ENCODE measurements at places on chromosomes 1 and 21. TPM values are rescaled to one million over a fixed set of nuclear protein-coding genes. Genes with fewer than 3 reads are reported as not detected.

SV2A gene
- total RNA-seq, result 16.4 TPM

- no peak overlapping the region for H3K27ac ChIP-seq
- H3K27me3 ChIP-seq, result no peaks in the 10 kb centered on the region
- peak; percentile 59 for DNase-seq
- H3K4me3 ChIP-seq, result no peak overlapping the region
Measured at GRCh38 chr1:219302697-219303096, 129.0 kb downstream of the LYPLAL1 start.

- H3K4me3 ChIP-seq, result no peak overlapping the region
- no peaks in the 10 kb centered on the region for H3K36me3 ChIP-seq
- no peak overlapping the region for H3K27ac ChIP-seq
- H3K4me1 ChIP-seq, result no peaks in the 10 kb centered on the region
Measured at GRCh38 chr1:74005533-74005932, 192.4 kb downstream of the LRRIQ3 start.

GRCh38 chr1:95723346-95723745 lies 489.3 kb downstream of the RWDD3 start:
- no peak overlapping the region for H3K4me3 ChIP-seq
- H3K36me3 ChIP-seq, result no peaks in the 10 kb centered on the region
- H3K27ac ChIP-seq, result no peak overlapping the region
- no peak for DNase-seq
- no peaks in the 10 kb centered on the region for H3K4me1 ChIP-seq
- no peaks in the 10 kb centered on the region for H3K27me3 ChIP-seq

- no peak overlapping the region for H3K4me3 ChIP-seq
- no peaks in the 10 kb centered on the region for H3K27me3 ChIP-seq
- DNase-seq, result no peak
- H3K4me1 ChIP-seq, result no peaks in the 10 kb centered on the region
- no peaks in the 10 kb centered on the region for H3K36me3 ChIP-seq
Measured at GRCh38 chr1:30467101-30467500, 256.3 kb downstream of the MATN1 start.

DNA sequence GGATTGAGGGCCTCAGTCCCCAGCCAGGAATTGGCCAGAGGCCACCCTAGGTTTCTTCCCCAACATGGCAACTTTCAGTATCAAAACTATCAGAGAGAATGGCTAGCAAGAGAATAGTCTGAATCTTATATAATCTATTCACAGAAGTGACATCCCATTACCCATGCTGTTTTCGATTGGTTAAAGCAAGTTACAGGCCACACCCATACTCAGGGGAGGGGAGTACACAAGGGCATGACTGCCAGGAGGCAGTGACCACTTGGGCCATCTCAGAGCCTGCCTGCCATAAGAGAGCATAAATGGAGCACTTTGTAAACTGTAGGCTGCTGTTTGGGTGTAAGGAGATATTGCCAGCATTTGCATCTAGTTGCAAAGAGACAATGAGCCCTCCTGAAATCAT lies 65.4 kb downstream of the FAM163A start:
- no peak overlapping the region for H3K4me3 ChIP-seq
- no peak for DNase-seq
- peaks cover 44% of the 10 kb centered on the region for H3K27me3 ChIP-seq
- no peaks in the 10 kb centered on the region for H3K36me3 ChIP-seq
- H3K4me1 ChIP-seq, result peaks cover 9% of the 10 kb centered on the region
